ENCODE measurements at places on chromosomes 3 and 15.

GRCh38 chr3:148230473-148230872 lies 467.2 kb upstream of the AGTR1 start:
- no peak for DNase-seq

GRCh38 chr3:153396581-153396980 lies 234.6 kb downstream of the RAP2B start:
- no peak for DNase-seq

DNA sequence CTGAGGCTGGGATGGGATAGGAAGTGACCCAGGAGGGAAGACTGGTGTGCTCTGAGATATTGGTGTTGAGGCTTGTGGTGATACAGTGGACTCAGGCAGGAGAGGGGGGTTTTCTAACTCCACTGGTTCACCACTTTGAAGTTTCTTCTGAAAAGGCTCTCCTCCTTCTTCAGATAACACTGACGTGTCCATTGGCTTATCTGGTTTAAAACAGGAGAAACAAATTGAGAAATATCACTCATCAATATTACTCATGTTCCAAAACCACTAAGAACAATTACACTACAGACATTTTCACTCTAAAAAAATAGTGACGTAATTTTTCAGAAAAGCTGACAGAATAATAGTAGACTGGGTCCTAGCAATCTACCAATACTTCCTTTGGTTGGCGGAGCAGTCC lies 23.1 kb downstream of the TP53BP1 start:
- DNase-seq, result no peak

DNA sequence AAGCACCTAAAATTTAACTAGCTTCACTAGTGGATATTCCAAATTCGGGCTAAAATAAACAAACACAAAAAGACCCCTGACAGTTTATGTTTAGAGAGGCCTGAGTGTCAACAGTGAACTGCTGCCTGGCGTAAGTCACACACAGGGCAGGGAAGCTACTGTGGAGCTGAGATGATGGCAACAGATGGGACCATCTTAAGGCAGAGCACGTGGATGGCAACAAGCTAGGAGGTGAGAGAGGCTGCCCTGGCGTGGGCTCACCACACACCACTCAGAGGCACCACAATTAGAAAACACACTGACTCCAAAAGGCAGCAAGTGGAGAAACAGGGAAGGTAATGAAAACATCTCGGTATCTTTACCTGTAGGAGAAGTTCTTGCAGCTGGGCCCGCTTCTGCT lies 93.3 kb downstream of the ATP1B3 start:
- no peak for DNase-seq

DNA sequence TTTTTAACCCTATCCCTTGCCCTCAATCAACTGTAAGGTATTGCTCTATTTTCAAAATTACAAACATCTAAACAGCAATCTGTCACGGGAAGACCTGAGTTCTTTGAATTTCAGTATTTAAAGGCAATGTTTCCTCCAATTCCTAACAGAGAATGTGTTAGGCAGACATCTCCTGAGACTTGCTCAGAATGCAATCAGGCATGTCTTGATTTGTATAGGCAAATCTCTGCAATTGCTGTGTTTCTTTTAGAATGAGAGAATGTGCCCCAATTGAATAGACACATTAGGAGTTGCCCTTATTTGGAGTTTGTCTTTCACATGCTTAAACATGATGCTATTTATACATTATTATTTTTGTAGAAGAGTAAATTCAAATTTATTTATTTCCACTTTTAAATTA lies 205.6 kb downstream of the CADM2 start:
- no peak for DNase-seq

- no peak for DNase-seq
These were observed 62.7 kb upstream of the NR2C2 start for GRCh38 chr3:14884665-14885064.

DNA sequence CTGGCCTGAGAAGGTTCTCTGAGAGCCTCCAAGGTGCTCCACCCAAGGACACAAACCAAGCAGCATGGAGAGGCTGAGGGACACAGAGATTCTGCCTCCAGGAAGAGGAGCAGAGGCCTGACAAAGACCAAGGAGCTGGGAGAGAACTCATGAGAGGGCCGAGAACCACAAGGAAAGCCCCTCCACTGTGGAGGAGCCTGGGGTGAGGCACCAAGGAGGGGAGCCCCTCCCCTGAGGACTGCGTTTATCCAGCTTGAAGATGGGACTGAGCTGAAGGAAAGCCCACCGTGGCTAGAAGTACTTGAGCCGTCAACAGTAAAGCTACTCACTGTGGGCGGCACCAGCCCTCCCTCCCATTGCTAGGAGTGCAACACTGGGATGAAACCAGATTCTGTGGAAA lies 63.1 kb upstream of the MEF2A start:
- no peak for DNase-seq

GRCh38 chr3:110969229-110970211 lies 102.1 kb upstream of the NECTIN3 start:
- DNase-seq, result peak; percentile 14

- no peak for DNase-seq
These were observed 473.7 kb downstream of the LPP start for GRCh38 chr3:188627652-188628051.

GRCh38 chr3:62436785-62437184 lies 63.4 kb upstream of the FEZF2 start:
- no peak for DNase-seq
